Psoas muscle (tissue), 8 donors: ENCODE measurements at places on chromosomes 5 and 9.

DNA sequence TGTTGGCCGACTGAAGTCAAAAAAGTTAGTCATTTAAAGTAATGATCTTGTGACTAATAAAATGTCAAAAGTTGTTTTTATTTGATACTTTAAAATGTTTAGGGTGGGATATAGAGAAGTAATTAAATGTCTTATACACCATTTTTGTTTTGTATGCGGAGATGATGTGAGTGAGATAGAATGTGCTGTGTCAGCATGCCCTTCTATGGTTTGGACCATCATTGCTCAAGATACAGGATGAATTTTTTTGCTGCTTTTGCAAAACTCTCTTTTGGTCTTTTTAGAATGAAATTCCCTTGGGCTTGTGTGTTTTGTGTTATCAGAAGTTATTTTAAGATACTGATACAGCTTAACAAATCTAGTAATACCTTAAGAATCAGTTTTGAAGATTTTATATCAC lies 12.5 kb downstream of the SRFBP1 start:
- no peak for DNase-seq

- no peak for DNase-seq
Observed at GRCh38 chr5:159133041-159133741, 33.5 kb upstream of the EBF1 start.

- DNase-seq: no peak
Observed at GRCh38 chr5:36701085-36701698, 94.8 kb downstream of the SLC1A3 start.

- no peak for DNase-seq
Observed at GRCh38 chr5:95761771-95762651, 30.9 kb downstream of the RHOBTB3 start.
